Activated CD8-positive, alpha-beta memory T cell treated with anti-CD3 and anti-CD28 coated beads for 1 hour (primary cell): ENCODE measurements at places on chromosomes 16 and 17.

GRCh38 chr17:50926523-50926922 lies 60.4 kb upstream of the TOB1 start:
- no peak for DNase-seq

- DNase-seq, result no peak
These were observed 22.8 kb upstream of the TOX3 start for GRCh38 chr16:52569701-52570100.

- no peak for DNase-seq
These were observed 29.8 kb downstream of the CNGB1 start for GRCh38 chr16:57941016-57941664.

DNA sequence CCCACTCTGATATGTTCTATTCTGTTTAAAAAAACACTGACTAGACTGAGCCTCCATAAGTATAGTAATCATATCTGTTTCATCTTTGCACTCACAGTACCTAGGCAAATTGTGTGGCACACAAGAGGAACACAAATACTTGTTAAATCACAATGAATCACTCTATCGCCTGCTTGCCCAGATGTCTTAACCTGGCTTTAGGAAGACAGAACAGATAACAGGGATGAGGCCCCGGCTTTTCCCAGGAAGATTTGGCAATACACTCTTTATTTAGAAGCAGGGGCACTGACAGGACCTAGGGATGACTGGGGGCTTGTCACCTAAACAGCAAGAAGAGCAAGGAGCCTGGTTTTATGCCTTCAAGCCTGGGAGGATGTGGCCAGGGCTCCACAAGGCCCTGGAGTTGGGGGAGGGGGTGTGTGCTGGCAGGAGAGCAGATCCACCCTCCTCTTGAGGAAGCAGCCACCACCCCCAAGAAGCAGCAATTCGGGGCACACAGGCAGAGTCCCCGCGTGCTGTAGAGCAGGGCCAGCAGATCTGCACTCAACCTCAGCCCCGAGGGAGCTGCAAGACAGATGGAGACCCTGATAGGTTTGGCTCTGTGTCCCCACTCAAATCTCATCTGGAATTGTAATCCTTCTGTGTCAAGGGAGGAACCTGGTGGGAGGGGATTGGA lies 41.0 kb upstream of the KSR1 start:
- no peak for DNase-seq

DNA sequence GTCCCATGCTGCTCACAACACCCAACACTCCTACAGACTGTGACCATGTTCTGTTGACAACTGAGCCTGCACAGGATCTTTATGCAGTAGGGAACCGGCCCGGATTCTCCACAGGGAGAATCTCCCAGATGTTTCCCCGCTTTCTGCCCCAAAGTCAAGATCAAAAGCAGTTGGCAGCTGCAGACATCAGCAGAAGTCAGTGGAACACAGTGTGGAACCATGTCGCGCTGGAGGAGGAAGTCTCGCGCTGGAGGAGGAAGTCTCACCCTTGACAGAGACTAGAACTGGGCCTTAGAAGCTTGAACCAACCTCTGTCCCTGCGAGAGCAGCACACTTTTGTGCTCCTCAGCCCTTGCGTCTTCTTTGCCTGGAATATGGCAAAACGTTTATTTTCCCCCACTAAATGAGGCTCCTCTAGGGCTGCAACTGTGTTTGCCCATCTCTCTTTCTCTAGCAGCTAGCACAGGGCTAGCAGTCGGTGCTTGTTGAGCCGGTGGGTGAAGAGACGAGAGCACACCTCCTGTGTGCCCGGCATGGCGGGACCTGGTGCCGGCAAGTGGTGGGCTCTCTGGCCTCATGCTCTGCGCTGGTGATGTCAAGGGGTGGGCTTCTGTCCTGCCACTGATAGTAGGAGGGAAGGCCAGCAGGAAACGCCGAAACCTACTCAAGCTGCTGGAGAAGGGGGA lies 2.1 kb upstream of the MRC2 start:
- DNase-seq, result no peak

DNA sequence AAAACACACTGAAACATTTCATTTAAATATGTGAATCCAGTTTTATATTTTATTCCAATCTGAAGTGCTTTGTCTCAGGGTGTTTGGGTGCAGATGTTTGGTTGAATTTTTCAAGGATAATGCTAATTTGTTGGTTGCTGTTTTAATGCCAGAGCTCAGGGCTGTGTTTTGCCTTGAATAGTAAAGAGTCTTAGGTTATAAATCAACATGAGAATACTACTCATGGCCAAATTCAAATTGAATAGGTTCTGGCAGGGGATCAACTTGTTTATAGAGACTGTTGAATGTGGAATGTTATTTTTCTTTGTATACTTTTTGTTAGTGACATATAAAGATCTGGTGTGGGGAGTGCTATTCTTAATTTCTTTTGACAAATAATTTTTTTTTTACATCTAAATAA lies 18.8 kb downstream of the TOM1L1 start:
- DNase-seq, result no peak

DNA sequence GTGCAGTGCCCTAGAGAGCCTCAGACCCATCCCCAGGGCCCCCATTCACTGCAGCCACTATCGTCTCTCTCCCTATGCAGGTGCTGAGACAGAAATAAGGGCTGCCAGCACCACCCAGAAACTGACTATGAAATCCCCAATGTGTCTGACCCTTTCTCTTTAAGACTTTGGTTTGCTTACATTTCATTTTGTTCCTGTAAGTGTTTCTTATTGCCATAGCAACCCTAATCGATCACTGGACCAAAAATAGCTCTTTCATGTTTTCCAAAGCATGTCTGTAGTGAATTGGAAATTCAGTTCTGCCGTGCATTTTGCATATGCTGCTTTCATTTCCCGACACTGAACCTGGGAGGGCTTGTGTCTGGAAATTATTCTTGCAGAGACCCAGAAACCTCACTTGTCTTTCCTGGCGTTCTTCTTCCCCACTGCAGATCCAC lies 148.7 kb upstream of the NOL11 start:
- DNase-seq, result no peak

GRCh38 chr16:60206516-60206915 lies 1472.4 kb upstream of the GOT2 start:
- DNase-seq, result no peak
